ENCODE measurements at places on chromosomes 11 and 22.

GRCh38 chr22:36435516-36436415 lies 45.7 kb downstream of the TXN2 start:
- DNase-seq, result peak; percentile 61

GRCh38 chr11:11822946-11823345 lies 18.8 kb upstream of the USP47 start:
- DNase-seq, result no peak

DNA sequence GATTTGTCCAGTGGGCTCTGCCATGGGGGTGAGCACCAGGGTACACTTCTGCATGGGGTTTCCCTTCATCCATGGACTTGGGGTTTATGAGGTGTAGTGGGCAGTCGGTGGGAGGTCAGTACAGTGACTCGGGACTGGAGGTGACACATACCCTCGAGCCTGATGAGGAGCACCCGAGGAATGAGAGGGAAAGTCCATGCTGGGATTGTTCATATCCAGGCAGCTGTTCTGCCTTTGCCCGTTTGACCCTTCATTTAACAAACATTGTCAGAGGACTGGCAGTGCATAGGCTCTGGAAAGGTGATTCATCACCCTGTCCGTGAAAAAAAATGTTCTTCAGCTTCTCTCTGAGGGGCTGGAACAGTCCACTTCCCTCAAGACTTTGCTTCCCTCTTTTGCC lies 2.7 kb downstream of the NAV2 start:
- no peak for DNase-seq

DNA sequence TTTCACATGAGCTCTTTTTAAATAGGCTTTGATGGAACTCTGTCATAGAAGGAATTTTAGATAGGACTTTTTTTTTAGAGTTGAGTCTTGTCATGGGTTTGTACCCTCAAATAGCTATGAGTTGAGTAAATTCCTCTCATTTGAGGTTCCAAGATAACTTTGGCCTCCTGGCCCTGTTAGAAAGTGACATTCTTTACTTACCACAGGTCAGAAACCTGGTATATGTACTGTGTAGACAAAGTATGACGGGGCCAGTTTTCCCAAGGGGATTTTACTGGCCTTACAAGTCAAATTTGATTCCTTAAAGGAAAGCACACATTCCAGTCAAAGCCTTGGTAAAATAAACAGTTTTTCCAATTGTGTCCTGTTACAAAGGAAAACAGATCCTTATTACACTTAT lies 729.3 kb upstream of the LUZP2 start:
- DNase-seq, result no peak

DNA sequence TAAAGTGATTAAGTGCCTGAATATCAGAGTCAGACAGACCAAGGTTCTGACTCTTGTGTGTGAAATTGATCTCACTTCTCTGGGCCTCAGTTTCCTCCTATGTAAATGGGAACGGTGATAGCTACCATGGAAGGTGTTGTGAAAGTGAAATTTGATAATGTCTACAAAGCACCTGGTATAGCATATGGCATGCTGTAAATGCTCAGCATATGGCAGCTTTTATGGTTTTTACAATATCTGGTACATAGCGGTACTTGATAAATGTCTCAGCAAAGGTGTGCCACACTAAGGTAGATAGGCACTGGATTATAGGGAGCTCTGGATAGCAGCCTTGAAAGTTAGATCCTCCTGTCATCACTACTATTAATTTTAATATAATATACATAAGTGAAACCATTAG lies 19.9 kb downstream of the POU2AF2 start:
- DNase-seq, result no peak

GRCh38 chr22:41576877-41577276 lies 12.8 kb downstream of the PMM1 start:
- no peak for DNase-seq

DNA sequence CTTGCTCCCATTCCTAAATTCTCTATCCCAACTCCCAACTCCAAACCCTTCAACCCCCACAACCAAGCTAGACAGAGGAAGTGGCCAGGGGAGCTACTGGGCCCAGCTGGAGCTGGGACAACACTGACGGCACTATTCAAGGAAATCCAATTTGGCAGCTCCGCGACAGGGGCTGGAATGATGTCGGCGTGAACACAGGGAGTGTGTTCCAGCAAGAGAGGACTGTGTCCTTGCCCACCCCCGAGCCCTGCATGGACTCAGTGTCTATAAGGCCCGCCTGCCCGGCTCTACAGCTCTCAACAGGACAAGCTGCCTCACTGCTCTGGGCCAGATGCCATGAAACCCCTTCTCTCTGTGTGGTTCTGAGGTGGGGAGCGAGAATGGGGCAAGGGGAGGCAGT lies 11.3 kb downstream of the PCSK7 start:
- no peak for DNase-seq

DNA sequence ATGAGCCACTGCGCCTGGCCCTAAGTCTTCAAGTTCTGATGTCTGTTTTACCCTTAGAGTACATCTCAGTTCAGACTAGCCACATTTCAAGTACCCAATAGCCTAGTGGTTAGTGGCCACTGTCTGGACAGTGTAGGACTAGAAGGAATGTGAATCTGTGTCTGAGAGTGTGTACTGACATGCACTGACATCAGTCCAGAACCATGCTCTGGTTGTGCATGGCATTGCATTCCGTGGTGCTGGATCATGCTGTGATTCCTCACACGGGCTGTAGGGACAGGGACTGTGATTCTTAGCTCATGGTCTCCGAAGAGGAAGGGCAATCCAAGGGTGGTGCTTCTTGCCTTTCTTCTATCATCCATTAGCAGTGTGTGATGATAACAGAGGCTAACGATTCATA lies 41.1 kb downstream of the AMOTL1 start:
- DNase-seq, result no peak

DNA sequence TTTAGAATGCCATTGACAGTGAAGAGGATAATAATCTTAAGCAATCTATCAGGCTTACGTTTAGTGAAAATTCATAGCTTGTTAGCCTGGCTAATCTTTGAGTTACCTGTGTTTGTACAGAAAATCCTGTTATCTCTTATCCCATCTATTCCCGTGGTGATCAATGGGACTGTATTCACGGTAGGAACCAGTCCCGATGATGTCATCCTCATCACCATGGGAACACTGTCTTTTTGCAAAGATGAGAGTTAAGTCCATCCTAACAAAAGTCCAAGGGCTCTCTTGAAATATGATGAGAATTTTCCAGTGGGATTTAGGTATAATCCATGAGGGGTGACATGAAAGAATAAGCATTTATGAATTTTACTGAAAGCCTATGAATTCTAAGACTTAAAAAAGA lies 762.2 kb downstream of the ETS1 start:
- DNase-seq, result no peak

GRCh38 chr11:107856981-107857517 lies 1.5 kb downstream of the SLC35F2 start:
- DNase-seq, result no peak

DNA sequence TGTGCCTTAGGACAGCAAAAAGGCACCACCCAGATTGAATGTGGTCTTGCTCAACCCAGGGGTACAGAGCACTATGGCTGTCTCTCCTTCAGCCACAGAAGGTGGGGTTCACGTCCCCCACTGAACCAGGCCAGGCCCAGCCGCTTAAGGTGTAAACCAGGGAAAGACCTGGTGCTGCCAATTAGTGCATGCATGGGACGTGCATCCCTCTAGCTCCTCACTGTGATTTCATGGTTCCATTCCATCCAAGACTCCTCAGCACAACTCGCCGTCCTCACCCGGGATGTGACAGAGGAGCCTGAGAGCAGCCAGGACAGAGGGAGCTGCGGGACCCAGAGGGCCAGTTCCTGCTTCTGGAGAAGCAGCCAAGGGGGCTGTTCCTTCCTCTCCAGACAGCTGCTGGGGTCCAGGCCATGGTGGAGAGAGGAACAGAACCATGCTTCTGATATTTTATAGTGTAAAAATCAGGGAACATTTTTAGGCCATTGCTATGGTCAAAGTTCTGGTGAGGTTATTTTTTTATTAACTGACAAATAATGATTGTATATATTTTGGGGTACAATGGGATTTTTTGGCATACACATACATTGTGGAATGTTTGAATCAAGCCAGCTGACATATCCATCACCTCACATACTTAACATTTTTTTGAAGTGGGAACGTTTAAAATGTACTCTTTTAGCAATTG lies 492.2 kb upstream of the B3GAT1 start:
- DNase-seq, result no peak

GRCh38 chr22:38180841-38181452 lies 683 bp downstream of the PLA2G6 start:
- DNase-seq, result no peak

DNA sequence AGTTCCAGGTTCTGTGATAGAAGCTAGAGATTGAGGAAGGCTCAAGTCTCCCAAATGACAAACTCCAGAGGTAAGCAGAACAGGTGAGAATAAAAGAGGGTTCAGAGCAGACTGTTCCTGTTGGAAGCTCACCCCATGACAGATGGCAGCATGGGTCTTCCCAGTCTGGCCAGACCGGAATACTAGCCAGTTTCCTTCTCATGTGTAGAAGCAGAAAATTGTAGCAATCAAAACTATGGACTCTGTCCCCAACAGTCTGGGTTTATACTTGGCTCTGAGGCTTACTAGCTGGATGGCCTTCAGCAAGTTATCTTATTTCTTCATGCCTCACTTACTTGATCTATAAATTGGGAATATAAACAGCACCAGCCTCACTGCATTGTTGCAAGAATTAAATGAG lies 494.8 kb downstream of the MN1 start:
- DNase-seq, result no peak

- DNase-seq, result no peak
Observed at GRCh38 chr22:42511401-42511891, 8.2 kb downstream of the RRP7A start.

GRCh38 chr11:124943254-124943616 lies 7.4 kb upstream of the HEPACAM start:
- no peak for DNase-seq

DNA sequence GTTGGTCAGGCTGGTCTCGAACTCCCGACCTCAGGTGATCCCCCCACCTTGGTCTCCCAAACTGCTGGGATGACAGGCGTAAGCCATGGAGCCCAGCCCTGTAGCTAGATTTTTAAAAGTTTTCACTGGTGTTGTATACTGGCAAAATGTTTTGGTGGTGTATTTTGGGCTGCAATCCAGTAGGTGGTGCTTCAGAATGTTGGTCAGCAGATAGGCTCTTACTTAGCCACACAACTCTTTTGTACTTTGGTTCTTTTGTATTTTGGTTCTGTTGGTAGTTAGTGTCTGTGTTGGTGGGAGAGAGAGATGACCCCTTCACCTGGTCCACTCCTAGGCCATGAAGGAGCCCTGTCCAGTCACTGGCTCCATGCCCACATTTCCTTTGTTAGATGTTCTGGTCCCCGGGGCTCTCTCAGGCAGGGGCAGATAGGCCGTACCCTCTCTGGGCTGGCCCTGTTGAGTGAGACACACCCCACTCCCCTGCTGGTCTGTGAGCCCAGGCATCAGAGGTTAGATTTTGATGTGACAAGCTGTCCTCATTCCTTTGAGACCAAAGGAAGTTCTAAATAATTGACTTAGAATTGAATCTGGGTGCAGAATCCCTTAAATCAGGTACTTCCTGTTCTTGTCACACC lies 123.8 kb downstream of the DDX10 start:
- no peak for DNase-seq

DNA sequence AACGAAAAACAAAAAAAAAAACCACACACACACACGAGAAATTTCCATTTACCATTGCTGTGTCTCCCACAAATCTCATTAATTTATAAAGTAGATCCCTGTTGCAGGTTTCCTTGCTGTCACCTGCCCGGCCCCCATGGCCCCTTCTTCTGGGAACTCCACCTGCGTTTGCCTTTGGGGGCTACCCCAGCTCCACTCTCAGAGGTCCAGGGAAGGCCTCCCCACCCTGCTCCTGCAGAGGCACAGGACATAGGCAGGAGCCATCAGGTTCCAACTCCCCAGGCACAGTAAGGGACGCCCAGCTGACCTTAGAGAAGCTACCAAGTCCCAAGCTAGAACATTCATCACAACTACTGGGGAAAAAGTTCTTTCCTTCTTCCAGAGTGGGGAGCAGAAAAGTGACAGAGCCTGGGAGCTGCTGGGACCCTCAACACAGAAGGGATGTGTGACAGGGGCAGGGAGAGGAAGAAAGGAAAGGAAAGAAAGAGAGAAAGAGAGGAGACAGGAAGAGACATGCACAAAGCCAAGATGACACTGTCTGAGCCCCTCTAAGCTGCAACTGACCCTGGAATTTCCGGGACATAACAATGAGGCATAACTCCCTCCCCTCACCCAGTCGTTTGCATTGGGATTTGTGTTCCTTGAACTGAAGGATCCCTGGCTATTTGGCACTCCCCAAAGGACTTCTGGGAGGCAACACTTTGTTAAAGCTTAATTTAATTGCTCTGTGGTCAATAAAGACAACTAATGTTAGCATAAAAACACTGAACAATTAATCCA lies 175.7 kb downstream of the SHANK2 start:
- DNase-seq, result no peak

DNA sequence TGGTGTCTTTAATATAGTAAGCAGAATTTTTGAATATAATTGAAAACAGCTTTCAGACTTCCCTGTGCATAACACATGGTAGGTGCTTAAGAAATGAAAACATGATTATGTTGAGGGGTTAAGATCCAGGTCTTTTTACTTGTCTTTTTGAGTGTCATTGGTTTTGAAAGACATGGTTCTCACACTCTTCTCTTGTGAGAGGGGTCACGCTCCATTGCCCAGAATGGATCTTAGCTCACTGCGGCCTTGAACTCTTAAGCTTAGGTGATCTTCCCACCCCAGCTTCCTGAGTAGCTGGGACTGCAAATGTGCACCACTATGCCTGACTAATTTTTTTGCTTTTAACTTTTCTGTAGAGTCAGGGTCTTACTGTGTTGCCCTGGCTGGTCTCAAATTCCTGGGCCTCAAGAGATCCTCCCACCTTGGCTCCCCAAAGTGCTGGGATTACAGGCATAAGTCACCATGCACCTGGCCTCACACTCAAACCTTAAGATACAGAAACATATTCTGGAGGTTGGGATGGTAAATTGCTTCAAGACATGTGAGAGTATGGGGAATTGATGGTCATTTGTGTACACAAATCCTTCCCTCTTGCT lies 1.4 kb downstream of the SPCS2 start:
- no peak for DNase-seq

GRCh38 chr11:66349084-66349386 lies 1.6 kb upstream of the B4GAT1 start:
- no peak for DNase-seq

GRCh38 chr11:117908109-117908895 lies 20.9 kb downstream of the TMPRSS13 start:
- no peak for DNase-seq

GRCh38 chr22:21032037-21032867 lies at the start of gene SLC7A4:
TSS of gene SLC7A4 (minus strand) at chr22:21032561. CDS start at chr22:21031812, 749 bp downstream.
- DNase-seq, result no peak

DNA sequence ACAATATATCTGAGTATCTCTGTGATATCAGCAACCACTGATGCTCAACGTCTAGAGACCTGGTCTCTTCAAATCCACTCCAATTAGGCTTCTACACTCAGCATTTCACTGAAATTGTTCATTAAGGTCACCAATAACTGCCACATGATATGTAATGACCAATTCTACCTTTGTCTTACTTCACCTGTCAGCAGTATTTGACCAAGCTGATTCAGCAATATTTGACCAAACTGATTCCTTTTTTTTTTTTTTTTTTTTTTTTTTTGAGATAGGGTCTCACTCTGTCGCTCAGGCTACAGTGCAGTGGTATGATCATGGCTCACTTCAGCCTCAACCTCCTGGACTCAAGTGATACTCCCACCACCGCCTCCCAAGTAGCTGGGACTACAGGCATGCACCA lies 5.6 kb downstream of the TSG101 start:
- DNase-seq, result no peak
